CD14-positive monocyte (primary cell): ENCODE measurements at places on chromosomes 7 and 10.

GRCh38 chr10:104521901-104522694 is 119.0 kb upstream of the SORCS3 start:
- no peak for DNase-seq

DNA sequence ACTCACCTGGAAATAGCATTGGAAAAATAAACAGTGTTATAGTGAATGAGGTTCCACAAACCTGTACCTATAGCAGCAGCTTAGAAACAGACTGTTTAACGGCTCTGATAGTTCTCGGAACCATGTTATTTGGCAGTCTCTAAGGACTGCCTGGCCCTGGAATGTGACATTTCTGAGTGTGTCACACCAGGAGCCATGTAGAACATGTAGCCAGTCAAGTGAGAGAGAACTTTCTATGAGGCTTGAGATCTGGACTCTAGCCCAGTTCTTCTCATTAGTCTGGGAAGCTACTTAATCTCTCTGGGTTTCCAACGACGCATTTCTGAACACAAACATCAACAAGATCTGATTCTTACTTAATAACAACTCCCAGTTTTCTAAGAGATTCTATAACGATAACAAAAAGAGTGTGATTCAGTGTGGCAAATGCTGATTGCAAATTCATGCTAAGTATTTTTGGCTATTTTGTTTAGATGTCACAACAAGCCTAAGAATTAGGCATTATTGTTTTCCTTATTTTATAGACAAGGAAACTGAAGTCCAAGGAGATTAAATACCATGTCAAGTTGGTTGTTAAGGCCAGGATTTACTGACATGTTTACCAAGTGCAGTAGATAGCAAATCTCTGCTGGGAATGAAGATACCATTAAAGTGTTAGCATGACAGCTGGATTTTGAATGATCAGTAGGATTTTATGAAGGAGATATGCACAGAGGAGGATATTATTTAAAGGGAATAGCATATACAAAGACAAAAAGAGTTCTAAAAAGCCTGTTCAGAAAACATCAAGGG is 47.2 kb downstream of the APBB1IP start:
- peak; percentile 7 for DNase-seq

GRCh38 chr10:78336402-78336791 is 302.7 kb downstream of the RPS24 start:
- no peak for DNase-seq

GRCh38 chr10:61153771-61154170 is 209.8 kb upstream of the RHOBTB1 start:
- no peak for DNase-seq

DNA sequence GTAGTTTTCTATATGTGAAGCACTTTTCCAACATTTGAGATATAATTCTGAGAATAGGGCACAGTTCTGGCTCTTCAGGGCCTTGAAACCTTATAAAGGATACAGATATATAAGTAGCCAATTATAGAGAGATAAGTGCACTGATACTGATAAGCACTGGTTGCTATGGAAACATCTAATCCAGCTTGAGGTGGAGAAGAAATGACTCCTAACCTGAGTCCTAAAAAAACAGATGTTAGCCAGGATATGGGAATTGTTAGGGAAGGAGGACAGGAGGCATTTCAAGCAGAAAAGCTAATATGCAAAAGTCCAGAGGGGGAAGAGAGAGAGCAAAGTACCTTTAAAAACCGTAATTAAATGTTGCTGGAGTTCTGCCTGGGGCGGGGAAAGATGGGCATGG is 30.8 kb downstream of the STRIP2 start:
- no peak for DNase-seq

DNA sequence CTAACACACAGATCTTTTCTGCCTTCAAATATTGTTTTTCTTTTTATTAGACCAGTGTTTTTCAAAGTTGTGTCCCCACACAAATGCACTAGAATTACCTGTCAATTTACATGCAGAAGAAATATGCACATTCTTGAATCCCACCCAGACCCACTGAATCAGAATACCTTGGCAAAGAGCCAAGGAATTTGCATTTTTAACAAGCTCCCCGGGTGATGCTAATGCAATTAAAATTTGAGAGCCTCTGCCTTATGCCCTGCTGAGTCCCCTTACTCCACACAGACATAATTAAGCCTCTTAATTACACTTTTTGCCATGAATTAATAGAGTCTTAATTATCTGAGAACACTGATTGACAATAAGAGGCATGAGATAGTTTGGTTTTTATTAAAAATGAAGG is 201.2 kb upstream of the GRB10 start:
- no peak for DNase-seq

DNA sequence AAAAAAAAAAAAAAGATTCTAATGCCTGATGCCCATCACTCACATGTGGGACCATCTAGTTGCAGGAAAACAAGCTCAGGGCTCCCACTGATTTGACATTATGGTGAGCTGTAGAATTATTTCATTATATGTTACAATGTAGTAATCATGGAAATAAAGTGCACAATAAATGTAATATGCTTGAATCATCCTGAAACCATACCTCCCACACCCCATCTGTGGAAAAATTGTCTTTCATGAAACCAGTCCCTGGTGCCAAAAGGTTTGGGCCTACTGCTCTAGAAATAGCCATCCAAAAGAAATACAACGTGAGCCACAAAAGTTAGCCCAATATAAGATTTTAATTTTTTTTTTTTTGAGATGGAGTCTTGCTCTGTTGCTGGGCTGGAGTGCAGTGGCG is 265.1 kb downstream of the PRPF18 start:
- DNase-seq: no peak

GRCh38 chr10:31299119-31299518 is 19.9 kb upstream of the ZEB1 start:
- DNase-seq: no peak

DNA sequence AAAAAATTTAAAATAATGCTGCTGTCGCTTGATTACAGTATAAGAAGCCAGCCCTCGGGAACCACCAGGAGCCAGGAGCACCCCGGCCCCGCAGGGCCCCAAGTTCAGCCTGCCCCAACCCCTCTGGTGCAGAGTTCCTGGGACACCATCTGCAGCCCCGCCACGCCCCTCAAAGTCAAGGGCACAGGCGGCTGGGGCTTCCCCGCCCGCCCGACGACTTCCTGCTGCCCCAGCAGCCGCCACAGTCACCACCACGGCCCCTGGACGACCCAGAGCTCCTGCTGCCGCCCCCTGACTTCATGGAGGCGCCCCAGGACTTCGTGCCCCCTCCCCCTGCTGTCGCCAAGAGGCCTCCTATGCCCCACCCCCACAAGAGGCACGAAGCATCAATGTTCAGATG is 103.6 kb upstream of the PDSS1 start:
- no peak for DNase-seq

DNA sequence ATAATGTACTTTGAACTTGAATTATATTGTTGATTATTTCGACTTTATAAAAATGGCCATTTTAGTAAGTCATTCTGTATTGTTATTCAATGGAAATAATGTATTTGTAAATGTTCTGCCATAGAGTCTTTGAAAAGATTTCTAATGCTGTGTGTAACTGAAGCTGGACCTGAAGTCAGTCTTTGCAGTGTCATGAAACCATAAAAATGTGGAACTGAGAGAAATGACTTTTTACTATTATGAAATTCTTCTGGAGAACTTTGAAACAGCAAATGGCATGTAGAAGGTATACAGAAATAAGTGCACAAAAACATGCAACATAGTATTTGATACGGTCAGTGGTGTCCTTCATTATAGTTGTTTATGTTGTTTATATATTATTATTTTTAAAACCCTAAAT is 59.7 kb upstream of the ADRA2A start:
- DNase-seq: peak; percentile 61

DNA sequence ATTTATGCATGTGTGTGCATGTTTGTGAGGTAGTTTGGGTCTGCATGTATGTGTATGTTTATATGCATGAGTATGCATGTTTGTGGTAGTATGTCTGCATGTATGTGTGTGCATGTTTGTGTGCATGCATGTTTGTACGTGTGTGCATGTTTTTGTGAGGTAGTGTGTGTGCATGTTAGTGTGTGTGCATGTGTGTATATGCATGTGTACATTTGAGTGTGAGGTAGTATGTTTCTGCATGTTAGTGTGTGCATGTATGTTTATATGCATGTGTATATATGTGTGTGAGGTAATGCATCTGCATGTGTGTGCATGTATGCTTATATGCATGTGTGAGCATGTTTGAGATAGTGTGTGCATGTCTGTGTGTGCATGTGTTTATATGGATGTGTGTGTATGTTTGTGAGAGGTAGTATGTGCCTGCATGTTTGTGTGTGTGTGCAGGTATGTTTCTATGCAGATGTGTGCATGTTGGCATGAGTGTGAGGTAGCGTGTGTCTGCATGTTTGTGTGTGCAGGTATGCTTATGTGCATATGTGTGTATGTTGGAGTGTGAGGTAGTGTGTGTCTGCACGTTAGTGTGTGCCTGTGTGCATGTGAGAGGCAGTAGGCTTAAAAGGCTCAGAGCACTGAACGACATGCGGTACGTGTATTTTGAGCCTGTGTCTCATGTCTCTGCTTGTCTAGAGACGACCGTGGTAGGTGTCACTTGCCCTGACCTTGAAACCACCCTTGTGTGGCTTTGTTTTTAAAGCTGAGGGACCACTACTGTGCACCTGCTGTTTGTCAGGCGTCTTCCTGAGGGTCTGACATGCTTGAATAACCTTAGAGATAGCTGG is 43.7 kb downstream of the PFKP start:
- DNase-seq: no peak

GRCh38 chr7:1859266-1860035 is 189.4 kb downstream of the ELFN1 start:
- no peak for DNase-seq

GRCh38 chr10:10778959-10779358 is 238.7 kb upstream of the CELF2 start:
- no peak for DNase-seq

DNA sequence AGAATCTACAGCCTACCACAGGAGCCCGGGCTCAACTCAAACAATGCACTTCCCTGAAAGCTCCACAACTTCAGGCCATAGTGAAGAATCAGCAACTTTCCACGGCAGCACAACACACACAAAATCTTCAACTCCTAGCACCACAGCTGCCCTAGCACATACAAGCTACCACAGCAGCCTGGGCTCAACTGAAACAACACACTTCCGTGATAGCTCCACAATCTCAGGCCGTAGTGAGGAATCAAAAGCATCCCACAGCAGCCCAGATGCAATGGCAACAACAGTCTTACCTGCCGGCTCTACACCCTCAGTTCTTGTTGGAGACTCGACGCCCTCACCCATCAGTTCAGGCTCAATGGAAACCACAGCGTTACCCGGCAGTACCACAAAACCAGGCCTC is 22.3 kb downstream of the MUC12 start:
- DNase-seq: no peak

DNA sequence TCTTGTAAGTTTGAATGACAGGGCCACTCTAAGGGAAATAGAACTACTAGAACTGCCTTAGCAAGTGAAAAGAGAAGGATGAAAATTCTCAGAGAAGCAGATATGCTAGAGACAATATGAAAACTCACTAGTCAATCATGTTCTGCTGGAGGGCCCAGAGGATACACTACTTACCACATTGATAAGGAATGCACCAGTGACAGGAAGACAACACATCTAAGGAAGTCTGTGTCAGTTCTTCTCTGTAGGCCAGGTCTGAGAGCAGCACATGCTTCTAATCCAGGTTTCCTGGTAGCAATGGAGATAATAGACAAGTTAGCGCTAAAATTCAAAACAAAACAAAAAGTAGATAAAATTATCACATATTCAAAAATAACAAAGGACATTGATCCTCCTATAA is 235.2 kb upstream of the AKR1E2 start:
- DNase-seq: no peak

GRCh38 chr10:105681051-105681450 is 1040.0 kb downstream of the SORCS3 start:
- DNase-seq: no peak

DNA sequence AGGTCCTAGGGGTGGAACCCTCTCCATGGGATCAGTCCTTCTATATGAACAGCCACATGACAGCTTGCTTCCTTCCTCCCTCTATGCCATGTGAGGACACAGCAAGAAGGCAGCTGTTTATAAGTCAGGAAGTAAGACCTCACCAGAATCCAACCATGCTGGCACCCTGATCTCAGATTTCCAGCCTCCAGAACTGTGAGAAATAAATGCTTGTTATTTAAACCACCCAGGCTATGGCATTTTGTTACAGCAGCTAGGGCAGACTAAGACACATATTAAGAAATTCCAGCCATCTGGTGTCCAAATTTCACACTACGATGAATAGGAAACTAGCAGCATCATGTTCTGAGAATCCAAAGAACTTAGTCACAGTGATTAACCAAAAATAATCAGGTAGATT is 140.1 kb downstream of the ZFAND4 start:
- no peak for DNase-seq

DNA sequence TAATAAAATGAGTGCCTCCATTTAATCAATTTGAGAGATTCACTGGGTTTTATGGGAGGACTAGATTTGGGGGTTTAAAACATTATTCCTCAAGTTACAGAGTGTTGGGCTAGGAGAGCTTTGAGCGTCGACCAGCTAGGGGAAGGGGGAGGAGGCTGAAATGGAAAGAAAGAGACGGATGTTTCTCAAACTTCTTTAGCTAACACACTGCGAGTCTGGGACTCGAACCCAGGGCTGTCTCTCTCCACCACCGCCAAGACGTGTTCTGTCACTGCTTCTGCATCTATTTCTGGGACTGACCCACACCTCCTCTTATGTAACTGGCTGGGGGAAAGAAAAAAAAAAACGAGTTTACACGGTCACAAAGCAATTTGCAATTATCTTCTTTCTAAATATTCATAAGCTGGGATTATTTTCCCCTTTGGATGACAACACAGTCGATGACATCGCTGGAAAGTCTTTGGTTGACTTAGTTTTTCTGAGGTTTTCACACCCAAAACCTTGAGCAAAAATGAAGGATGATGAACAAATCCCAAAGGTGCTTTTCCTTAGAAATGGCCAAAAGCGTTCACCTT is 27.2 kb downstream of the CHST15 start:
- peak; percentile 27 for DNase-seq

GRCh38 chr10:113021268-113022040 is 71.4 kb downstream of the TCF7L2 start:
- no peak for DNase-seq

DNA sequence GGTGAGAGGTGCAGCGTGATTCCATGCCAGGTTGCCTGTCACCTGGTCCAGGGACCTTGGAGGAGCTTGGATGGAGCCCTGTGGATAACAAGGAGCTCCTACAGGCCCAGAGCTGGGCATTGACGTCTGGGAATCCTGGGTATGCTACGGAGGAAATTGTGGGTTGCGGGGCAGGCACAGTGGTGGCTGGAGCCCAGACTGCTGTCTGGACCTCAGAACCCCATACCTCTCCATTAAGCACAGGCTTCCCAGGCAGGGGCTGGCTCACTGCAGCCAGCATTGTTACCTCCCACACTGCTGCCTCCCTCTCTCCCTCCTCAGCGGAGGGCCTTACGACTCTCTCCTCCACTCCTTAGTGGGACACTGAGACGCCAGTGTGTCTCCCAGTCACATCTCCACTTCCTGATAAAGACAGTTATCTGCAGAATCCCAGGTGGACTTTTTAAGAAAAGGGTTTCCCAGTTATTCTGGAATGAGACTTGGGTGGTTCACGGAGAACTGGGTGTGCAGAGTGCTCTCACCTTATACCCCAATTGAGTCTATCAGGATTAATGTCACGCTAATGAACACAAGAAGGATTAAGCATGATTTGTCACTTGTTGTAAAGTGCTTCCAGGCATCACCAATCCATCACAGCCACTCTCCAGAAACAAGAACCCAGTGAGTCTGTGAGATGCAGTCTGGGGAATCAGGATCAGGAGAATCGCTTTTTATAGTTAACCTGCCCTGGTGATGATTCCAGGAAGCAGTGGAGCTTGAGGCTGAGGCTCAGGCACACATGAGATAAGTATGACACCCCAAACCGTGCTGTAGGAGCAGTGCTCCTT is 309.4 kb downstream of the RPS24 start:
- DNase-seq: no peak
